Pons (tissue), 1 donor: ENCODE measurements at places on chromosomes 1 and 21.

DNA sequence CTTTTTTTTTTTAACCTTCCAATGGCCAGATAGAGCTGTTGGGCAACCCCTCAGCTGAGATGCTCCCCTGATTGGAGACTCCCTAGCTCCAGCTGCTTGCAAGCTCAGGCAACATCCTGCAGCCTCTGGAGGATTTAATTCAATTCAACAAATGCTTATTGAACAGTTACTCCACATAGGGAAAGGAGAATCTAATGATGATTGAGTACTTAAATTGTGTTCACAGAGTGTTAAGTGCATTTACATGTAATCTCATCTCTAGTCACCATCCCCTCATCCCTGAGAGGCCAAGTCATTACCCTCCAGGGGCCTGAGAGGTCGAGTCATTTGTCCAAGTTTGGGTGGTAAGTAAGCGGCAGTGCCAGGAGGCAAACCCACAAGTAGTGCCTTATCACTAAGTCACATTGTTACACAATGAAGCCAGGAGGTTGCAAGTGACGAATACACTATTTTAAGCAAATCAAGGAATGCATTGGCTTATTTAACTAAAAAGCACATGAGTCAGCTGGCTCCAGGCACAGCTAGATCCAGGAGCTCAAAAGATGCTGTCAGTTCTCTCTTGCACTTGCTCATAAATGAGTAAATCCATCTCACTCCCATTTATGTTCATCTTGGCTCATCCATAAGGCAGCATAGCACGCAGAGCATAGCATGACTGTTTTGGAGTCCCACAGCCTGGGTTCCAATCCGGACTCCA is 64.3 kb downstream of the OPTC start:
- DNase-seq: no peak

GRCh38 chr21:29387598-29387997 is 88.9 kb downstream of the BACH1 start:
- no peak for DNase-seq

- DNase-seq: no peak
Measured at GRCh38 chr1:238764779-238765178, 621.6 kb upstream of the CHRM3 start.

DNA sequence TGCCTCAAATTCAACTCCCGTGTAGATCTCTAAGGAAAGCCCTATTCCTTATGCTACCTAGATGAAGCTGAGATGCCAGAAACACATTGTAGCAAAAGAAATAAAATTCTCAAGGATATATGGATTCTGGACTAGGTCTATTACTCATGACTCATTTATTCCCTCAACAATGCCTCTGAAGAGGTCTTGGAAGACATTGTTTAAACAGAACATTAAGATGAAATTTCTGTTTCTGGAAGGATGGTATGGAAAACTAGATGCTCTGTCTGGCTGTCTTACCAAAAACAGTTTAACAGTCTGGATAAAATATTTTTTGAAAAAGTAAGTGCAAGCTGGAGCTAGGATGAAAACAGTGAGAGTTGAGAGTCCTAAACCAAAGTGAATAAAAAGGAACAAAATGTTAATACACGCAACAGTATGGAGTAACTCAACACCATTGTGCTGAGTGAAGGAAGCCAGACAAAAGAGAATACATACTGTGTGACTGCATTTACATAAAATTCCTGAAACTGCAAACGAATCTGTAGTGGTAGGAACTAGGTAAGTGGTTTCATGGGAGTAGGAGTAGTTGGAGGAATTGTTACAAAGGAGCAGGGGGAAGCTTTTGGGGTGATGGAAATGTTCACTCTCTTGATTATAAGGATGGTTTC is 59.3 kb upstream of the GNG12 start:
- DNase-seq: no peak

DNA sequence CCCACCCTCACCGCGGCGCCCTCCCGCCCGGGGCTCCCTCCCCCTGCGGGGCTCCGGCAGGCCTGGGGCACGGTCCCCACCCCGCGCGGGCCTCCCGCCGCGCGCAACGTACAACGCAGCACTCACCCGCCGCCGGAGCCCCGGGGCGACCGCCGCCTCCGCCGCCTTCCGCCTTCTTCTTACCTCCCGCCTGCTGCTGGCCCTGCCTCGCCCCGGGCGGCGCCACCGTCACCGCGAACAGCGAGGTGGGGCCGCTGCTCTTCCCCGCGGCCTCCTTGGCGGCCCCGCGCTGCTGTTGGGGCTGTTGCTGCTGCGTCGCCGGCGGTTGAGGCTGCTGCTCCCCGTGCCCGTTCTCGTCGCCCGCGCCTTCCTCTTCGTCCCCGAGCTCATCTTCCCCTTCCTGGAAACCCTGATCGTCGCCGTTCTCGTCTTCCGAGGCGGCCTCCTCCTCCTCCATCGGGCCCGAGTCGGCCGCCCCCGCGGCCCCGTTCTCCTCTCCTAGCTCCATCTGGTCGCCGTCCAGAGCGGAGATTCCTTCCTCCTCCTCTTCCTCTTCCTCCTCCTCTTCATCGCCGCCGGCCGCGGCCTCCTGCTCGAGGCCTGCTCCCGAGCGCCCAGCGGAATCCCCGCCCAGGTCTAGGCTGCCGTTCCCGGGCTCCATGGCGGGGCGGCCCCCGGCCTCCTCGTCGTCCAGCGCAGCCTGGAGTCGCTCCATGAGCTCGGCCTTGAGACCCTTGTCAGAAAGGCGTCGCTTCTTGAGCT is 671 bp downstream of the HNRNPU start:
- no peak for DNase-seq

GRCh38 chr1:2807036-2807435 is 5.5 kb upstream of the TTC34 start:
- DNase-seq: no peak
